Activated CD4-positive, alpha-beta T cell treated with anti-CD3 and anti-CD28 coated beads for 36 hours (primary cell): ENCODE measurements at places on chromosomes 5 and 9.
A peak's percentile ranks its signal among the peaks of the same experiment; 100 is the strongest.

GRCh38 chr5:99747342-99747741, 787.8 kb upstream of the FAM174A start:
- DNase-seq: no peak

- DNase-seq: no peak
These were observed 62.2 kb upstream of the ANXA1 start for GRCh38 chr9:73089304-73089985.

- DNase-seq: peak; percentile 13
These were observed 10.8 kb downstream of the GFRA3 start for GRCh38 chr5:138263581-138263980.

- DNase-seq: no peak
These were observed 42.6 kb downstream of the NACC2 start for GRCh38 chr9:136052472-136052880.

GRCh38 chr5:134543820-134544614, 18.5 kb downstream of the JADE2 start:
- DNase-seq: peak; percentile 71

- no peak for DNase-seq
These were observed 1.6 kb downstream of the DCTN4 start for GRCh38 chr5:150757087-150757649.

DNA sequence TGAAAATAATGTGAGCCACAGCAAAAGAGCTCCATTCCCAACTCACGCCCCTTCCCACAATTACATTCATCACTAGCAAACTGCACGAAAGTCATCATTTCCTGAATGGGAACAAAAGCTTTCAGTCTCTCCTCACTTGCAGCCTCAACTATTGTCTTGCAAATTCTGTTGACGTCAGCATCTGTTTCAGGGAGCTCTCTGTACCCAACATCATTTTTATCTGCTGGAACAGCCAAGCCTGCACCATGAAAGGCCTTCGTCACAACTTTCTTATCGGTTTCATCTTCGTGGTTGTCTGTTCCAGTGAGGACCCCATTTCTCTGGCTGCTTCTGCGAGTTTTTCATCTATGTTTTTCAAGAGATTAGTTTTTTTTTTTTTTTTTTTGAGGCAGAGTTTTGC, 14.3 kb upstream of the RNF130 start:
- DNase-seq: peak; percentile 25

- DNase-seq: peak; percentile 67
These were observed 31.2 kb upstream of the EXOC3 start for GRCh38 chr5:411728-412127.

DNA sequence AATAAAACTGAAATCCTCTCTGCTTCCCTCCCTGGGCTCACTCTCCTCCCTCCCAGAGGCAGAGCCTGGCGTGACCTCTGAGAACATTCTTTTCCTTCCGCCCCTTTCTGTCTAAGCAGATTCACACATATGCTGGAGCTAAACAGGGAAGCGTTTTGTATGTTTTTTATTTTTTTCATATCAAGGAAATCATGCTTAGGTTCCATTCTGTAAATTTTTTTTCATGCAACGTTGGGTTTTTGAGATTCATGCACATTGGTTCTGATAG, 20.2 kb upstream of the BARHL1 start:
- no peak for DNase-seq

GRCh38 chr9:80410106-80410505, 838.3 kb downstream of the TLE4 start:
- no peak for DNase-seq

DNA sequence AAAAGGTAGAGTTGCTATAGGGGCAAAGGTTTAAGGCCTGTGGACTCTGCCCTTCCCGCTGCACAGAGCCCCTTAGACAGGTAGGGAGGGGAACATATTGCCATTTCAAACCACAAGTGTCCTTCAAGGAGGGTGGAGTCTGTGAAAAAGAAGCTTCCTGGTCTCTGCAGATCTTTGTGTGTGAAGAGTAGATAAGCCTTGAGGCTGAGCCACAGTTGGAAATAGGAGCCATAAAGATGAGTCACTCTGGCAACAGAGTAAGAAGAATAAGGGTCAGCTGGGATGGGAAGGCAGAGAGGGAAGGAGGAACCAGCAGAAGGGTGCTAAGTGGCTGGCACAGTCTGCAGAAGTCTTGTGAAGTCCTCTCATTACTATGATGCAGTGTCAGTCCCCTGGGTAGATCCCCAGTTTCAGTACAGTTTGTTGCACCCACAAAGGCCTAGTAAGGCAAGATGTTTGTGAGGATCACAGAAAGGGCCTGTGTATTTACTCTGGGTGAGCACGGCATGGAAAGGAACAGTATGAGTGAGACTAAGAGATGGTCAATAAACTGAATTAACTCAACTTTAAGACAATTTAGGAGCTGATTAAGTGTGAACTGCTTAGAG, 18.1 kb downstream of the GRXCR2 start:
- DNase-seq: no peak

GRCh38 chr5:179994583-179995323, 76.8 kb downstream of the RNF130 start:
- DNase-seq: no peak

GRCh38 chr5:138961221-138961620, 86.1 kb upstream of the LRRTM2 start:
- no peak for DNase-seq

DNA sequence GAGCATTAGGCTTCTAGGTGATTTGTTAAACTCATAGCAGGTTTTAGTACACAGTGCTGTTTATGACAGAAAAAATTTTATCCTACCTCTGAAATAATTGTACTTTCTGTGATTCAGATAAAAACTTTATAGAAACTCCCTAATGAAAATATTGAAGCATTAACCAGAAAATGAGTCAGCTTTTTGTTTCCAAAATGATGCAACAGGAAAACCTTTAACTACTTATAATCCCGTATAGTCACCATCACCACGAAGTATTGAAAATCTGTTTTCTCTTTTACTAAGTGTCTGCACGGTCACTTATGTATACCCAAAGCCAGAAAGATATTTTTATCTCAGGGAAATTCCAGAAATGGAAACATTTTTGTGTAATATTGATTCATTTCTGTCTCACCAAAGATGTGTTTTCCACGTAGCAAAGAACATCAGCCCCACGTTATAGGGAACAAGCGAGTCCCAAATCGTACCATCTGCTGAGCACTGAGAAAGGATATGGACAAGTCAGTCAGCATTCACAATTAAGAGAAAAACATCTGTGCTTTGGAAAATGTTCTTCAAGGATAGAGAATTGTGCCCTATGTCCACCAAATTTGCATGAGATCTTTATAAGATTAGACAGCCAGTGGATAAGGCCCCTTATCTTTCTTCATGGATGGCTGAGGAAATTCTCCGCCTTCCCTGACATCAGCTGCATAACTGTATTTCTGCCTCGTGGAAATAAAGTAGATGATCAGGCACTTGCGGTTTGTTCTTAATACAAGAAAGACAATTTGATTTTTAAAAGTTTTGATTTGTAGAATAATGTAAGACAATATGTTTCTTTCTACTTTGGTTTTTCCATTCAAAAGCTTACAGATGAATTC, 41.9 kb downstream of the TNFAIP8 start:
- peak; percentile 43 for DNase-seq

DNA sequence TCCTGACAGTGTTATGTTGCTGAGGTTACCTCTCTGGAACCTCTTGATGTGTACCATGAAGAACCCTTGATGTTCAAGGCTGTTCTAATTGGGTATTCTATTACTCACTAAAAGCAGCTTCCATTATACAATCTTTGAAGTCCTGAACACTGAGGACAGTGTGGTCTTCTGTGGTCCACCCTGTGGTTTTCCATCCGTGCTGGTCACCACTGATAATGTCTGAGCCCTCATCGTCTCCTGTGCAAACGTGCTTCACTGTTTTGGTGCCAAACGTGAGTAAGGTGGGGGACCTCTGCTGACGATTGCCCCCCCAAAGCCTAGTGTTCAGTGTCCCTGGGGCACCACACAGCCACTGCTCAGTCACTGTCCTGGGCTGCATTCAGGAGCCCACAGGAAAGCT, 259.7 kb upstream of the ANKRD55 start:
- DNase-seq: no peak
